ENCODE measurements at places on chromosomes 5 and 9.

DNA sequence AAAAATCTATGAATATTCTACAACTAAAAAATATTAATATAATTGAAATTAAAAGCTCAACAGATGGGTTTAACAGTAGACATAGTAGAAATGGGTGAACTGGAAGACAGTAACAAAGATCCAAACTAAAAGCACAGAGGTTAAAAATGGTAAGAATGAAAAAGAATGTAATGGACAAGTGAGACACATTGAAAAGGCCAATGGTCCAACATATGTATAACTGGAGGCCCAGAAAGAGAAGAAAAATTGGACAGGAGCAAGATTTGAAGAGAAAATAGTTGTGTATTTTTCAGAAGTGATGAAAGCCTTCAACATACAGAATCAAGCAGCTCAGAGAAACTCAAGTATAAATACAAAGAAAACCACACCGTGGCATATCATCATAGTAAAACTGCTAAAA, 58.6 kb downstream of the PCDHGC5 start:
- DNase-seq, result no peak

GRCh38 chr5:142977363-142978051, 207.3 kb downstream of the ARHGAP26 start:
- peak; percentile 11 for DNase-seq

GRCh38 chr5:1171340-1171941, 30.0 kb upstream of the SLC6A19 start:
- no peak for DNase-seq

GRCh38 chr9:8718121-8718725, 918.6 kb upstream of the DMAC1 start:
- no peak for DNase-seq

DNA sequence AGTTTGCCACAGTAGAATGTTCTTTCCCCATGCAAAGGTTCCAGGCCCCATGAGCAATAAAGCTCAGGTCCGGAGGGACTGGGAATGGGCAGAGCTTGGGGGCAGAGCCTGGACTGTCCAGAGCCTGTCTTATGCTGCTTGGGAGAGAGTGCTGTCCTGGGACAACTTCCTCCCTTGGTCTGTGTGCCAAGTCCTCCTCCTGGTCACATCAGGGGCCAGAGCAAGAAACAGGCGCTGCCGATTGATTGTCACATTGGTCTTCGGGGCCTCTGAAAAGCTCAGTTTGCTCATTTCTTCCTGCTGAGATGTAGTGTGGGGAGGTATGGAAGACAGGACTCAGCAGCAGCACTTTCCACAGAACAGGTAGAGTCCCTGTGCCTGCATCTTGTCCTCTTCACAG, 54.0 kb upstream of the FCN1 start:
- no peak for DNase-seq

- DNase-seq, result peak; percentile 21
Measured at GRCh38 chr9:69971643-69972449, 71.8 kb upstream of the MAMDC2 start.

- no peak for DNase-seq
Measured at GRCh38 chr9:113844466-113844865, 31.6 kb upstream of the ZNF618 start.

All from stimulated activated CD4-positive, alpha-beta T cell treated with anti-CD3 and anti-CD28 coated beads, Interleukin-1b, Interleukin-23, amount 100 ng/mL, for 1 hour (primary cell).